ENCODE measurements at places on chromosomes 6 and 20.
A peak's percentile ranks its signal among the peaks of the same experiment; 100 is the strongest.

GRCh38 chr6:37013516-37014491 is 8.3 kb downstream of the FGD2 start:
- DNase-seq: no peak

DNA sequence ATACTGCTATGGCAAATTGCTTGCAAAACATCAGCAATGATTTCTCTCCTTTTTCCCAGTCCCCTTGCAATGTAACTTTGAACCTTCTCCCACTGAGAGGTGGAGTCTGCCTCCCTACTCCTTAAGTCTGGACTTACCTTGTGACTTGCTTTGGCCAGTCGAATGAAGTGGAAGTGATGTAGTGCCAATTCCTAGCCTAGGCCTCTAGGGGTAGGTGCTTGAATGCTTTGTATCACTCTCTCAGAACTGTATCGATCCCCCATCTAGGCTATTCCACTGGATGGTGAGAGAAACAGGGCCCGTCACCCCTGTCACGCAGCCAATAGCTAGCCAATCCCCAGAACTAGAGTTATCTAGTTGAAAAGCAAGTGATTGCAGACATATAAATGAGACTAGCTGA is 238.6 kb downstream of the BTBD3 start:
- DNase-seq: no peak

GRCh38 chr6:15874821-15875220 is 212.0 kb upstream of the DTNBP1 start:
- DNase-seq: peak; percentile 71

DNA sequence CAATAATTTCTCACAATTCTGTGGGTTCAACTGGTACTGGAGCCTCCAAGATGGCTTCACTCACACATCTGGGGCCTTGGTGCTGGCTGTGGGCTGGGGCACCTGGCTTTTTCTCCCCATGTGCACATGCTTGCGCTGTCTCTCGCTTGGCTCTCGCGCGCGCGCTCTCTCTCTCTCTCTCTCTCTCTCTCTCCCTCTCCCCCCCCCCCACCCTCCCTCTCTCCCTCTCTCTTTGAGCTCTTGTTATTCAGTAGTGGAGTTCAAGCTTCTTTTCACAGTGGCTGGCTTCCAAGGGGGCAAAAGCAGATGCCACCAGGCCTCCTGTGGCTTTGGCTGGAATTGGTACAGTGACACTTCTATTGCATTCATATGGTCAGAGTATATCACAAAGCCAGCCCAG is 10.8 kb upstream of the TBCC start:
- no peak for DNase-seq

DNA sequence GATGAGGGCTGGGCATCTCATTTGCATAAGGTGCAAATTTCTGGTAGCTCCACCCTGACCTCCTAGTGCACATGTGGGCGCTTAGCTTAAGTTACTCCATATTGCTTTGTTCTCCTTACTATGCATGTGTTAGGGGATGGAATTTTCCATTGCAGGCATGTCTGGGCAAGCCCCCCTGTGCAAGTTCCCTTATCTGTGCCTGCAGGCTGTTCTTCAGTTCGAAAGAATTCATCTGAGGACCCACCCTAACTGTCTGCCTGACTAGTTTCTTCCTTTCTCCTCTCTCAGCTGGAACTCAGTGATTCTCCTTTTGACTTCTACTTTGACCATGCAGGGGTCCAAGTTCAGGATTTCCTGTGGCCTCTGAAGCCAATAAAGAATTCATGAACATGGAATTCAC is 30.2 kb downstream of the CCDC170 start:
- no peak for DNase-seq

DNA sequence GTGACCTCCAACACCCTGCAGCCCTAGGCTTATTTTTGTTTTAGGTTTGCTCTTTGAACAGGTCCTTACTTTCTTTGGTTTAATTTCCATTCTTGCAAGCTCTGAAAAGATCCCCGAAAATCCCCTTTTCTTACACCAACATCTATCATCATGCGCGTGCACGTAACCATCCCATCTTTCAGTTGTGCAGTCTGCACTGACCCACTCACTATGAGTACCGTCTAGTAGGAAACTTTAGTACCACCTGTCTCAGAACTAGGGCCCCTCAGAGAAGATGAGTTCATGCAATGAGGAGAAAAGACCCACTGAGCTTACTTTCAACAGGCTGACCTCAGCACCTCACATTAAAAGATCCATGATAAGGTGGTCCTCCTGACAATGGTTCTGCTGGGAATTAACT is 120.6 kb upstream of the AGPAT4 start:
- no peak for DNase-seq

DNA sequence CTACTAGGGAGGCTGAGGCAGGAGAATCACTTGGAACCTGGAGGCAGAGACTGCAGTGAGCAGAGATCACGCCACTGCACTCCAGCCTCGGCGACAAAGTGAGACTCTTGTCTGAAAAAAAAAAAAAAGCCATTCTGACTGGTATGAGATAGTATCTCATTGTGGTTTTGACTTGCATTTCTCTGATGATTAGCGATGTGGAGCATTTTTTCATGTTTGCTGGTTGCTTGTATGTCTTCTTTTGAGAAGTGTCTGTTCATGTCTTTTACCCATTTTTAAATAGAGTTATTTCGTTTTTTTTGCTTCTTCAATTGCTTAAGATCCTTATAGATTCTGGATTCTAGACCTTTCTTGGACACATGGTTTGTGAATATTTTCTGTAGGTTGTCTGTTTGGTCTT is 103.5 kb upstream of the SIM1 start:
- no peak for DNase-seq

DNA sequence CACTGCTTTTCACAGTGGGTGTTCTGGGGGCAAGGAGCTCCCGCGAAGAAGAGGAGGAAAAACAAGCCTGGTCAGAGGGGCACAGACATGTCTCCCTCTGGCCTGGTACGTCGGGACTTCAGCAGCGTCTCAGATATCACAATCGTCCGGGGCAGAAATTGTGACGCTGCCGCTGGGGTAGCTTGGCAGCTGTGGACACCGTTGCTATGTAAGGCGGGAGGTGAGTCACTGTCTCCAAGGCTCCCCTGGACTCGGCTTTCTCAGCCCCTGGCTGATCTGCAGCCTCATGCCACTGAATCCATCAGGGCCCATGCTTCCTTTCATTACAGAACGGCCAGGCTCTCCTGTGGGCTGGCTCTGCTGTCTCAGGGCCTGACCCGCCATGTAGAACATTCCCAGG is 98.7 kb downstream of the SULF2 start:
- DNase-seq: no peak

DNA sequence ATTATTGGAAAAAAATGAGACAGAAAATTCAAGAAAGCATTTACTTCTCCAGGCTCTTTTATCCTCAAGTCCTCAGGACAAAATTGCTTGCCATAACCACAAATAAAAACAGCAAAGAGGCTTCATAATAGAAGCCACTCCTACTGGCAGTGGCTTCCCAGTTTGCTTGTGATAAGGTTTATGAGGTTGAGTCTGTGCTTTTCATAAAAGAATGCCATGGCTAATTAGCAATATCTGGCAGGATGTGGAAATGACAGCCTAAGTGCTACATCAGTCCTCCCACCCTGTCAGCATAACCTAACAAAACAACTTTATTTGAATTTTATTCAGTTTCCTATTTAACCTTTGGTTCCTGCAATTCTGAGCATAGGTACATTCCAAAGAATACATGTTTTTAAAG is 80.9 kb upstream of the HTR1E start:
- no peak for DNase-seq

- DNase-seq: no peak
Measured at GRCh38 chr6:2034256-2034655, 211.1 kb downstream of the GMDS start.

- DNase-seq: no peak
Measured at GRCh38 chr6:24053057-24053456, 73.0 kb upstream of the NRSN1 start.

DNA sequence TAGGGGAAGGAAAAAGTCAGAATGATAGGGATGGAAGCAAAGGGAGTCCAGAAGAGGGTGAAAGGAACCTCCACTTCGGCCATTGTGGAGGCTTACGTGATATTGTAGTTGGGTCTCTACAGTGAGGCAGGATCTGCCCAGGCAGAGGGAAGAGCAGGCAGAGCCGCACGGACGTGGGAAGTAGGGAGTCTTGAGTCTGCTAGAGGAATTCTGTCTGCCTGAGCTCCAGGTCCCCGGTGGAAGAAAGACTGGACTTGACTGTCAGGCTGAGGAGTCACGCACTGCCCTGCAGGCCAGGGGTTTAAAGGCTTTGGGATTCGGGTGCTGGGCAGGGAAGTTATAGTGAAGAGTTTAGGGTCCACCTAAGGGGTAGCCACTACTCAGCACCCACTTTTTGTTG is 16.4 kb downstream of the TGM6 start:
- no peak for DNase-seq

- DNase-seq: no peak
Measured at GRCh38 chr6:152532556-152533422, 104.4 kb downstream of the SYNE1 start.

DNA sequence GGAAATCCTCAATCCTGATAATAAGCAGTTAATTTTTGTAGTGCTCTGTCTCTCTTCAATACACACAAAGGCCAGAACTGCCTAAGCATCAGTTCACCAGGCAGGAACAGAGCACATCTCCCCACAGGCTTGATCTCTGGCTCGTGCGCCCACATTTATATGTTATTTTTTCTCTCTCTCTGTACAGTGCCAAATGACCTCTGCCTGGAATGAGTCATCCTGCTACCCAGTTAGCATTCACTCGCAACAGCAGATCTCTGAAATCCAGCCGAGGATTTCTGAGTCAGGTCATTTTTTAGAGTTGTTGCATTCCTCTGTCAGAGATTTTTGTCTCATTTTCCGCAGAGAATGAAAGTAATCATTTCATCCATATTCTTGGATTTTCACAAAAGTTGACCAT is 107.1 kb downstream of the COL12A1 start:
- peak; percentile 97 for DNase-seq

- no peak for DNase-seq
Measured at GRCh38 chr6:157683707-157684106, 139.3 kb upstream of the SNX9 start.

GRCh38 chr20:62685781-62686555 is 22.7 kb upstream of the NTSR1 start:
- DNase-seq: no peak

GRCh38 chr6:66210964-66211363 is 503.9 kb upstream of the EYS start:
- no peak for DNase-seq

- peak; percentile 93 for DNase-seq
Measured at GRCh38 chr6:16136621-16137450, 8.0 kb downstream of the MYLIP start.

DNA sequence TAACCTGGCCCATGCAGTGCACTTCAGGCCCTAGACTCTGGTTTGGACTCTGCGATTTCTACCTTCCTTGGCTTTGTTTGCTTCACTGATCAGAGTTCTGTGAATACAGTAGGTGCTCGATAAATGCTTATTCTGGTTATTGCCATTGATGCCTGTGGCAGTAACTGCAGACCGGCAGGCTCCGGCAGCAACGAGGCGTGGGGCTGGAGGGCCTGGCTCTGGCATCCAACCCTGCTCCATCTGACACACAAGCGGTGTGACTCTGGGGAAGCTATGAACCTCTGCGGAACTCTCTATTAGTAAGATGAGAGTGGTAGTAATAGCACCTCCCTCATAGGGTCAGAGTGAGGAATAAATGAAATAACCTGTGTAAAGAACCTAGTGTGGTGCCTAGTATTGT is 66.1 kb downstream of the PLG start:
- DNase-seq: no peak

GRCh38 chr20:1448081-1448620 is 18.5 kb downstream of the NSFL1C start:
- DNase-seq: no peak

DNA sequence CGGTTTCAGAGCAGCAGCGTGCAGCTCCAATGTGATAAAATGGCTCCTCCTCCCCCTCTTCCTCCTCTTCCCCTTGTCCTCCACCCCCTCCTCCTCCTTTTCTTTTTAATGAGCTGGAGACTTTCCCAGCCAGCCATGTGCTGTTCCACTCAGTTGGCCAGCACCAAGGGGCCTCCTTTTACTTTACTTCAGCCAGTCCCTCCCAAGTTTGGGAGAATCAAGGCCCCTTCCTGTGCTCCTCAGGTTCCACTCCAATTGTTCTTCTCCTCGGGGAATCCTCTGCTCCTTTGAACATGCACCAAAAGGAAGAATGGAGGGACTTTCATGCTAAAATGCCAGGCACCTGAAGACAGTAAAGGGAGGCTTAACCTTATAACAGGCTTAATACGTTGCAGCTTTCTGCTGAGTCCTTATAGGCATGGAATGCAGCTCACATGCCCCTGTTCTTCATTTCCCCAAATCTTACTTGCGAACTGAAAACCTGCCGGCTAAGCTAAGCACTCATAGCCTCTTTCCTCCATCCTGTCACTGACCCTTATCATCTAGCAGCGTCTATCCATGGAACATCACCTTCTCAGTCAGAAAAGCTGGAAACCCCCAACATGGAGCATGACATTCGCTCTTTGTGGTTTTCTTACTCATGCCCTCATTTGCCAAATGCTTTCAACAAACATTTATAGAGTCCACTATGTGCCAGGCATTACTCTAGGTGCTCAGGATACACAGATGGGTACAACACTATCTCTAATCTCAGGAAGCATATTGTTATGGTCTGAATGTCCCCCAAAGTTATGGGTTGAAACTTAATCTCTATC is 170.6 kb downstream of the PHACTR1 start:
- DNase-seq: peak; percentile 53

DNA sequence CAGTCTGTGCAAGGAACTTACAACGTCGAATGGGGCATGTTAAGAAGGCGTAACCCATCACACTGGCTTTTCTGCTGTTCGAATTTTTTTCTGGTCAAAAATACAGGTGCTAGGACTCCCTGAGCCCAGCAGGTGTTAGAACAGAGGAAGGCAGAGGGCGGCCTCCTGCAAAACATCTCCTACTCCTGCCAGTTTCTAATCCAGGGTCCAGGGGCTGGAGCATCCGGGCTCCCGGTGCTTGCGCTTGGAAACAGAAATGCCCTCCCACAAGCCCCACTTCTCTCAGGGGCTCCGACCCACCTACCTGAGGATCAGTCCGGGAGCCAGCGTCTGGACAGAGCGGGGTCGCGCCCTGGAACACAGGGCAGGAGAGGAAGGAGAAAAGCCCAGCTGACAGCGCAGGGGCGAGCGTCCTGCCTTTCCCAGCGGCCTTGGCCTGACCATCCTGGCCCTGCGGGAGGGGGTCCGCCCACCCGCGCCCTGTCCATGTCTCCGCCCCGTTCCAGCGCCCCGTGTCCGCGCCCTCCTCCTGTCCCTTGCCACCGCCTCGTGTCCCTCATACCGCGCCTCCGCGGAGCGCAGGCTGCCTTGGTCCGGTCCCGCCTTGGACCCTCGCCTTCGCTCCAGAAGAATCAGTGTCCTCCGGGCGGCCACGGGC is 14.8 kb upstream of the LPA start:
- DNase-seq: no peak

- no peak for DNase-seq
Measured at GRCh38 chr6:157879873-157880254, 56.8 kb downstream of the SNX9 start.

DNA sequence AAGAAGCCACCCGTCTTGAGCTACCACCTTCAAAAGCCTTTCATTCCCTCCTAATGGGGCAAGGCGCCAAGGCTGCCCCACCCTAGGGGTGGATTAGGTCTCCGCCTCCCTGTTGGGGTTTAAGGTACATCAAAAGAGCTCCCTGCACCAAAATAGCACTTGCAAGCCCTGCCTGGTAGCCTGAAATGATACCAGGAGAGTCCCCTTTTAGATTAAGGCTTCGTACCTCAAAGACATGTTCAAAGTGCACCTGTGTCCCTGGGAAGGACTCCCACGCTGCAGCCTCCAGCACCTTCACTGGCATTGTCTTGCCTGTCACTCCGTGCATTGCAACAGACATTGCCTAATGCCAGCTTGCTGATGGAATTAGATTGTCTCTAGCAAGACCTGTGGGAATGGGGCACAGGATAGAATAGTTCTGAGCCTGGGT is 15.7 kb upstream of the CDKN1A start:
- no peak for DNase-seq

GRCh38 chr20:31669876-31670275 is 32.2 kb downstream of the COX4I2 start:
- DNase-seq: no peak
